ENCODE measurements at places on chromosomes 3 and 15. TPM values are rescaled to one million over a fixed set of nuclear protein-coding genes. Genes with fewer than 3 reads are reported as not detected.
A peak's percentile ranks its signal among the peaks of the same experiment; 100 is the strongest.

Gene YEATS2
- 19.2 TPM for total RNA-seq

Gene ASB14
- total RNA-seq: not detected

Gene KCNH8
- not detected for total RNA-seq

Gene COL6A6
- not detected for total RNA-seq

Gene PLS1
- 9.5 TPM for total RNA-seq

Gene FETUB
- not detected for total RNA-seq

Gene ZDHHC19
- total RNA-seq: not detected

Gene TP63
- total RNA-seq: 1.7 TPM

DNA sequence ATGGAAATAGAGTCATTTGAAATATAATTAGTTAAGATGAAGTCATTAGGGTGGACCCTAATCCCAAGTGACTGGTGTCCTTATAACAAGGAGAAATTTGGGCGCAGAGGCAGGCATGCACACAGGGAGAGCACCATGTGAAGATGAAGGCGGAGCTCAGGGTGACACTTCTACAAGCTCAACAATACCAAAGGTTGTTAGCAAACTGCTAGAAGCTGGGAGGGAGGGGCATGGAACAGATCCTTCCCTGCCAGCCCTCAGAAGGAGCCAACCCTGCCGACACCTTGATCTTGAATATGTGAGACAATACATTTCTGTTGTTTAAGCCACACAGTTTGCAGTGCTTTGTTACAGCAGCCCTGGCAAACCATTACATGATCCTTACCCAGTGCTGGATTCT, 57.8 kb downstream of the CCNL1 start:
- DNase-seq: no peak

GRCh38 chr3:49790626-49791411, 4.5 kb upstream of the IP6K1 start:
- no peak for DNase-seq

DNA sequence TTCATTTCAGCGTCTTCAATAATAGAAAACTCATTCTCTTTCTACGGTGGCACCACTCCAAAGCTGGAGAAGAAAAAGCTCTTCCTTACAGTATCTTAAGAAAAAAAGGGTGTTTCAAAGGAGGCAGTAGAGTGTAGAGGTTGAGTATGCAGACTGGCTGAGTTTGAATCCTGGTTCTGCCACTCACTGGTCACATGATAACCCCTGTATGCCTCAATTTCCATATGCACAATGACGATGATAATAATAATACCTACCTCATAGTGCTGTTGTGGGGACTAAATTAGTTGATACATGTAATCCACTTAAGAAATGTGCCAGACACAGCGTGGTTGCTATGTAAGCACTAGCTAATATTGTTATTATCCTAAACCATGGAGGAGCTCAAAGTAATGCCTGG, 4.5 kb downstream of the ANP32A start:
- no peak for DNase-seq

DNA sequence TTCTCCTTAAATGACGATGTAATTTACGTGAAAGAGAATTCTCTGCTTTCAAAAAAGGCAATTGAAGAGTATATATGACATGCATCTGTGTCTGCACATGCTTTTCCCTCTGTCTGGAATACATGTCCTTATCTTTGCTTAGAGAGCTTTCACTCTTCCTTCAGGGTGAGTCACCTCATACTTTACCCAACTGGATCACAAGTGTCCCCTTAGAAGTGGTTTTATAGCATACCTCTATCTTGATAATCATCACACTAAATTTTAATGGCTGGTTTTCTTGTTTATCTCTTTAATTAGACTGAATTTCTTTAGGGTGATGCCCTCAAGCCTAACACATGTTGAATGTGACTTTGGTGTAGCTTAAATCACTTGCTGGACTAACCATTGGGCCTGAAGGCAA, 178.9 kb downstream of the SV2B start:
- DNase-seq: peak; percentile 23

DNA sequence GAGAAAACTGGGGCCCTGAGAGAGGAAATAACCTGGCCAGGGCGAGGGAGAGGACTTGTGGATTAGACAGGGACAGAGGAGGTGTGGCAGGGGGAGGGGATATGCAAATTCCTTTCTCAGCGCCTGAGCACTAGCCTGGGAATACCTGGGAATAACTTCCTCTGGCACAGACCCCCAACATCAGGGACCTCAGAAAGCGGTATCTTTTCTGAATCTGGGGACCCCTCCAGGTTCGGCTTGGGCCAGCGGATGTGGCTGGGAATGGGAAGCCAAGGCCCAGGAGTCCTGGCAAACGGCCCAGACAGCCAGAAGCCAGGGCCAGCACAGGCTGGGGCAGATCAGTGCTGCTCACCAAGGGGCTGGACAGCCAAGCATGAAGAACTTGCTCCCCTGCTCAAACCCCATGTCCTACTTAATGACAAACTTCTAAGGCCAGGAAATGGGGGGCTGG, 9.2 kb upstream of the ACSBG1 start:
- DNase-seq: no peak

DNA sequence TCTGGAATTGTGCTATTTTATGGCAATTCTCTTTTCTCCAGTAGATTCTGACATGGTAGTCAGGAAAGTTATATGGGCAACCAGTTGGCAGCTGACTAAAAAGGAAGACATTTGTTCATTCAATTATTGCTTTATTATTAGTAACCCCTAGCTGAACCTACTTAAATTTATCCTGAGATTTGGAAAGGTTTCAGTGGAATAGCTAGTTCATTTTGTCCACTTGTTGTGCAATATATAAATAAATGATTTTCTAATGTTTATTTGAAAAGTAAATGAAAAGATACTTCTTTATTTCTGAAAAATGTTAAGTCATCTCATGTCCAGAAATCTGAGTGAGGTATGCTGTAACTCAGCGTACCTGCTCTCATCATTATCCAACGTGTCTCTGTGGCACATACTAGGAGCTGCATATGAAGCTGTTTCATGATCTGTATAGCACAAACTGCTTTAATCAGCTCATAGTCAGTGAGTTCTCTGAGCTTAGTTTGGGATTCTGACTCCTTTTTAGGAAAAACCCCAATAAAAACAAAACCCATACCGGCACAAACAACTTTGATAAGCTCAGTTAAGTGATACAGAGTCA, 35.9 kb downstream of the RARB start:
- DNase-seq: no peak

DNA sequence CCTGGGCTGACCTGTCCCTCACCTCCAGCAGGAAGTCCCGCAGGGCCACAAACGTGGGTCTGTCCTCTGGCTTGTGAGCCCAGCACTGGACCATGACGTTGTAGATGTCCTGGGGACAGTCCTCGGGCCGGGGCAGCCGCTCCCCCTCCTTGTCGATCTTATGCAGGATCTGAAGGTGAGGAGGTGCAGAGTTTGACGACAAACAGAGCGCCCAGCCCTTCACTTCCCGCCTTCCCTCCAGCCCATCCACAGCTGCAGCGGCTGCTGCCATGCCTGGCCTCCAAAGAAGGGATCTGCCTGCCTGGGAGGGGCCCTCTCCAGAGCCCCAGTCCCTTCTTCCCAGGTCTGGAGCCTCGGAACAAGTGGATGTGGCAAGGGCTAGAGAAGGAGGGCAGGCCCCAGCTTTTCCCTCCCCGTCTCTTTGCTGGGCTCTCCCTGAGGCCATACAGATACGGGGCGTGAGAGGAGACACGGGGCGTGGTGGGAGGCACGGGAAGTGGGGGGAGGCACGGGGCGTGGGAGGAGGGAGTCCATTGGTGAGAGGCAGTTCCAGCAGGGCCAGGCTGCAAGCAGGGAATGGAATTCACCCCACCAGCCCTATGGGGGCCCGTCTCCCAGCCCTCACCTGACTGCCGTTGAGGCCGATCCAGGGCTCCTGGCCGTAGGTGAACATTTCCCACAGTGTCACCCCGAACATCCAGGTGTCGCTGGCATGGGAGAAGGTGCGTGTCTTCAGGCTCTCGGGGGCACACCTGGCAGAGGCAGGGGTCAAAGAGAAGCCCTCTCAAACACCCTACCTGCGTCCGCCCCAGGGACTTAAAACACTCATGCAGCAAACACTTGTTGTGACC, 29.7 kb downstream of the TNK2 start:
- DNase-seq: no peak

DNA sequence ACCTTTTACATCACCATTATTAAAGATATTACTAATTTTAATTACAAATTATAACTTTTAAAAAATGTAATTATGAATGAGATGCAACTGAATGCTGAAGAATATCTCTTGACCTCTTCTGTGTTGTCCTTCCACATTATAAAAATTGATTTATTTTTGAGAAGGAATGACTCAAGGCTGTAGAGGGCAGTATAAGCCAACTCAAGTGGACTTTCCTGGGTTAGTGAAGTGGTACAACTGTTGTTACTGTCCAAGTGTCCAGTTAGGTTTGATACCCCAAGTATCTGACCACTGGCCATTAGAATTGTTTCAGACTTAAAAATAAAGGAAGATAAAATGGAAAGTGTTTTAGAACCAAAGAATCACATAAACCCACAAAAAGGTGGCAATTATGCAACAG, 51.9 kb downstream of the BBX start:
- DNase-seq: peak; percentile 23

GRCh38 chr15:68684476-68684875, 105.7 kb downstream of the CORO2B start:
- DNase-seq: no peak
